Stimulated activated CD4-positive, alpha-beta T cell treated with anti-CD3 and anti-CD28 coated beads, Interleukin-4, amount 100 ng/mL, for 4 hours (primary cell): ENCODE measurements at places on chromosomes 13 and 19.

DNA sequence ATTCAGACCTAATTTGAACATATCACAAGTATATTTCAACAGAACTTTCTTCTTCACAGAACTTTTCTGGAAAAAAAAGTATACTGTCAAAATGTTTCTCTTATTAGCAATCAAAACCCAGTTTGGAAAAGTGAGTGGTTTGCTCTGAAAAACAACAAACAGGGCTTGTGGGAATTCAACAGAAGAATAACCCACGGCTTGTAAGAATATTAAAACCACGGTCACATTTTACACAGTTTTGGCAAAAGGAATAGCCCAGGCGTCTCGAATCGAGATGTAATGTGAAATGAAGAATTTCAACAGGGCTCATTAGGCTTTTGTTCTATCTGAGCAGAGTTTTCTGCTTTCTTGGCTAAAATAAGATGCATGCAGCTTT lies 70.7 kb downstream of the COL4A2 start:
- no peak for DNase-seq

GRCh38 chr19:47644199-47644598 lies 35.3 kb downstream of the BICRA start:
- no peak for DNase-seq

GRCh38 chr19:955803-956765 lies 28.1 kb upstream of the WDR18 start:
- DNase-seq: no peak

DNA sequence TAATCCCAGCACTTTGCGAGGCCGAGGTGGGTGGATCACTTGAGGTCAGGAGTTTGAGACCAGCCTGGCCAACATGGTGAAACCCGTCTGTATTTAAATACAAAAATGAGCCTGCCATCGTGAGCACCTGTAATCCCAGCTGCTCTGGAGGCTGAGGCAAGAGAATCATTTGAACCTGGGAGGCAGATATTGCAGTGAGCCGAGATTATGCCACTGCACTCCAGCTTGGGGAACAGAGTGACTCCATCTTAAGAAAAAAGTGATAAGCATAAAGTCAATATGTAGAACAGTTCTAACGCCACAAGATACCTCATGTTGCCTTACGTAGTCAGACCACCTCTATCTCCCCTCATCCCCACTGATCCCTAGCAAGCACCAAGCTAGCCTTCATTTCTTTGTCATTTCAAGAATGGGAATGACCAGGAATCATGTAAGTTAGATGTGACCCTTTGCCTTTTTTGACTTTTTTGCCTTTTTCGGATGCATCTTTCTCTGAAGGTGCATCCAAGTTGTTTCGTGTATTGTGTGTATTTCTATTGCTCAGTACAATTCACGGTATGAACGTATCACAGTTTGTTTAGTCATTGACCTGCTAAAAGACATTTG lies 6.4 kb downstream of the RPL21 start:
- no peak for DNase-seq

DNA sequence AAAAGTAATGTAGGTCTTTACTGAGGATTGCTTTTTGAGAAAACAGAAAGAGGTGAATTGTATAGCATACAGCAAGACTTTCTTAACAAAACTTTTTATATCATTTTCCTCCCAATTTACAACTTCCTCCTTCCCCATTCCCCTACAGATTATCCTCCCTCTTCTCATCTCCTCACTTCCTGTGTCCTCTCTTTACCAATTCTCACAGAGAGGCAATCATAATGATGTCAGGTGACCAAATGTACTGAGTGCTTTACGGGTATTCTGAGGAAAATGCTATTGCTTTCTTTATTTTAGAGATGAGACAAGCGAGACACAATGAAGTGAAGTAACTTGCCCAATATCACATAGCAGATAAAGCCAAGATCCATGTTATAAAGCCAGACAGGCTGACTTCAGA lies 1.7 kb upstream of the MTMR6 start:
- DNase-seq: no peak

GRCh38 chr19:49418511-49418910 lies 4.7 kb downstream of the PTH2 start:
- no peak for DNase-seq

DNA sequence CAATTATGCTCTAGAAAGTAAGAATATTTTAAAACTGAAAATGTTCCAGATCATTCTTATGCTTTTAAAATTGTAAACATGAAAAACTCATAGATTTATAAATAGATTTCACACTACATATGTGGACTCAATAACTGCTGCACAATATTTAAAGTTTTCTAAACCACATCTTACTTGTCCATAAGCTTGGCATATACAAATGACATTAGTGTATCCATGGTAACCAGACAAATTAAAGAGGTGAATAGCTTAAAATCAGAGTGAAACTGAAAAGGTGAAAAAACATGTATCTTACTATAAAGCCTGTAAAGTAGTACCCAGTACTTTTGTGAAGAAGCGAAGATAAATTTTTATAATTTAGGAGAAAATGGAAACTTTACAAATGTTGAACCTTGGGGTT lies 151.2 kb upstream of the MYO16 start:
- DNase-seq: no peak

DNA sequence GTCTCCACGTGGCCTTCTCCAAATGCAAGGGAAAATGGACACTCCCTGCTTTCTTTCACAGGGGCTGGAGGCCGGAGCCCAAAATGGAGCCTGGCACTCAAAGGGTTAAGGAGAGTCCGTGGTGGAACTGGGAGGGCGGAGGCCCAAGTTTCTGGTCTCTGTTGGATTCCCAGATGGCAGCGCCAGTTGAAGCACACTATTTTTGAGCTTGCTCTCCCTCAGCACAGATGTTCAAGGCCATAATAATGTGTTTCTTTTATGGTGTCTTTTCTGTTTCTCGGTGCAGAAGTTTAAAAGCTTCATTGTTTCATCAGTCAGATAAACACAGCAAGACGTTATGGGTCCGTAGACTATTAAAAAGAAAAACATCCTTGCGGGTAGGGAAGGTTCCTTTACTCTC lies 67.6 kb downstream of the TNFRSF19 start:
- no peak for DNase-seq

DNA sequence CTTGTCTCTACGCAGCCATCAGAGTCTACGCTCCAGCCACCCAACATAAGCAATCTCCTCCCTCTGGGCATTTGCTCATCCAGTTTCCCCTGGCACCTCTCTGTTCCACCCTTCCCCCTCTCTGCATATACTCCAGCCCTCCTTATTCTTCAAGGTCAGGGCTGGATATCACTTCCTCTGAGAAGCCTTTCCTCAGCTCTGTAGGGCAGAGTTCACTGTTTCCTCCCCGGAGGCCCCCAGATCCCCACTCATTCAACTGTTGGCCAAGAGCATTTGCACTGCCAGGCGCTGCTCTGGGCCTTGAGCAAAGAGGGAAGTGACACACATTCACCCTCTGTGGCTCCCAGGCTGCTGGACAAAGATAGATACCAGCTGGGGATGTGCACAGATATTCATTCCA lies 3.3 kb downstream of the FCGRT start:
- no peak for DNase-seq

DNA sequence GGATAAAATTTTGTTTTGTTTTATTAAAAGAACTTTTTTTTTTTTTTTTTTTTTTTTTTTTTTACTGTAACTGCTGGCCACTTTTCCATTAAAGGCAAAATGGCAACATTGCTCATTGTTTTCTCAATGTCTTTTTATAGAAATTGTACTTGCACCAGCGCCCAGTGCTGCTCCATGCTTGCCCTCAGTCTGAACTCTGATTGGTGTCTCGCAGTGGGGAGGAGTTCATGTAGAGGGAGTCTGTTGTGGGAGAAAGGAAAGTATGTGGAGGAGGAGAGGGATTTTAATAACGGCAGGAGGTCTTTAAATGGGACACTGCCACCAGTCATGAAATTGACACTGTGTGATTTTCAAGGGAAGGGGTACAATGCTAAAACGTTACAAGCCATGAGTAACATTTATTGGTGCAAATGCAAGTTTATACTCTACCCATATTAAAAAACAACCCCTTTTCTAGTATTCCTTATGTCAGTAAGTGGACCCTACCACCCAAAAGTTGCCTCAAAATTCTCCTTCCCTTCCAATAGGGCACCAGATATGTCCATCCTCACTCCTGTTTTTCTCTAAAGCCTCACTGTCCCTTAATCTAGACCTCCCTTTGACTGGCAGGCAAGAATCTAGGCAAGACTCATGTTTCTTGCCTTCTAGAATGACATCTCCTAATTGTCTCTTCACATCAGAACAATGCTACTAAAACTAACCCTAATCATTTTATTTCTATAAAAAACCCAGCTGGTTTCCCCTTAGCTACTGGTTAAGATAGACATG lies 3.2 kb downstream of the RASL11A start:
- no peak for DNase-seq

DNA sequence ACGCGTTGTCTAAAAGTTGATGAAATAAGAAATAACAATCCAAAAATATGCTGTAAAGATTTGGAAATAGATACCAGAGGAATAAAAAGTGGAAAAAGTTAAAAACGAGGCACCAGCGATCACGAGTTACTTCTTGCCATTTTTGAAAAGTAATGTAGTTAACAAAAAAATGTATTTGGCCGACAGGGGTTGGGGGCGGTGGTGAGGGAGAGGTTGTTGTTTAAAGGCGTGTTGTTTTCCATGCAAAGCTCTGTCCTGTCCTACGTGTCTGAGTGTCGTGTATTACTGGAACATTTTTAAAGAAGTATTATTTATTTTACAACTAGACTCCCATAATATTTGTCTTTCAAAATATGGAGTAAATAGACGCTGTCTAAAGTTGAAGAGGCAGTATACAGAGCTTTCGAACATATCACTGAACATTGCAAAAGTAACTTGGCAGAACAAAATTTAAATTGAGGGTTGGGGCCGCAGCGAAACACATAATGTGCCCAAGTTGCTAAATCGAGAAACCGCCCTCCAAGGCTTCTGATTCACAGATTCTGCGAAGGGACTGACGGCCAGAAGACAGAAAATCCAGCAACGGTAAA lies 823 bp downstream of the FBXO17 start:
- no peak for DNase-seq

DNA sequence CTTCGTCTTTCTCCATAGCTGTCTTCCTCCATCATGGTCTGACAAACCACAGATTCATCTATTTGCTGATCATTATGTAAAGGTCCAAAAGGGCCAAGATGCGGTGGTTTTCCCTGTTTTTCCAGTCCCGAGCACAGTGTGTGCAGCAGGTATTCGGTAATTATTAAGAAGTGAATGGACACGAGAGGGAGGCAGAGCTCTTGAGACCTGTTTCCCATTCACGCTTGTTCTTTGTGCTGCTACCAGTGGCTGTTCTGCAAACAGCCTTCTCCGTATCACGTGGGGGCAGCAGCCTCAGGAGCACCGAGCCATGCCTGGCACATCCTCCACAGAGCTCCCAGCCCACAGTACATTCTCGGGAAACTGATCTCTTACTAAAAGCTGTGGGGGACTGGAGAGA lies 50.3 kb downstream of the CCDC70 start:
- DNase-seq: no peak

DNA sequence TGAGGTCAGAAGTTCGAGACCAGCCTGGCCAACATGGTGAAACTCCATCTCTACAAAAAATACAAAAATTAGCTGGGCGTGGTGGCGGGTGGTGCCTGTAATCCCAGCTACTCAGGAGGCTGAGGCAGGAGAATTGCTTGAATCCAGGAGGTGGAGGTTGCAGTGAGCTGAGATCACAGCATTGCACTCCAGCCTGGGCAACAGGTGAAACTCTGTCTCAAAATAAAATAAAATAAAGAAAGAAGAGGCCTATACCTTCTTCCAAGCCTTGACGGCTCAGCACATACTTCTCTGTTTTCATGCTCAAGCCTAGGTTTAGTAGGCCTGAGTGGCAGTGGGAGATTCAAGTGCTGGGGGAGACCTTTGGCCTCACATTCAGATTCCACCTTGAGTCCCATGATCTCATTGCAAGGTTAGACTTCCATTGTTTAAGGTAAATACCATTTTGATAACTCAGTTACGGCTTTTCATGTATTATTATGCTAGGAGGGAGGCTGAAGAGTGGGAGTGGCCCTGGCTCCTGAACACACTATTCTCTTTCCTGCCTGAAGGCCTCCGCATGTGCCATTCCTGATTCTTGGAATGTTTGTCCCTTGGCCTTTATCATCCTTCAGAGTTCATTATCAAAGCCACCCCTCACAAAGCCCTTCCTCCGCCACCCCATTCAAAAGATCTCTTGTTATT lies 1.6 kb upstream of the SPINT2 start:
- no peak for DNase-seq

- DNase-seq: no peak
Measured at GRCh38 chr19:643736-644135, 4.1 kb downstream of the FGF22 start.

- DNase-seq: no peak
Measured at GRCh38 chr13:30837227-30838159, 68.6 kb upstream of the MEDAG start.

GRCh38 chr13:83815598-83815997 lies 66.7 kb downstream of the SLITRK1 start:
- DNase-seq: no peak

- no peak for DNase-seq
Measured at GRCh38 chr13:80348314-80348713, 7.4 kb upstream of the SPRY2 start.

DNA sequence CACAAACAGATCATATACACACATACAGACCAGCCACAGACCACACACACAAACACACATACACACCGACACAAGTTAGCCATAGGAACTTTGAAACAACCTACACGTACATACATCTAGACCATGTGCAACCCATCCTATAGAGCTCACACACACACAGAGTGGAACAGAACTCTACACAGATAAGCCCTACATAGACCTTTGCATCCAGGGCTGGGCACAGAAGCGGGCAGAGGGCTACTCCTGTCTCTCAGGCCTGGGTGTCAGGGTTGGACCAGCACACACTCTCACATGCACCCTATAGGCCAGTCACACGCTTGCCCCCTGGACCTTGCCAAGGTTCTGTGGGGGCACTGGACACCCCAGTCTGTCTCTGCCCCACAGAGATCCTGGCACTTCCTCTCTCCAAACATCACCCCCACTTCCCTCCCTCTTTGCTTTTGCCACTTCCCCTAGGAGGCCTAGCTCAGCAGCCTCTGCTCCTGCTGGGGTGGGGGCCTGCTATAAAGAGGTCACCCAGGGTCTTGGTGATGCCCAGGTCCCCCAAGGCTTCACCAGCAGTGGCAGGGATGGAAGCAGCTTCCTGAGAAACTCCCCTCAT lies 5.8 kb upstream of the JUNB start:
- no peak for DNase-seq

- peak; percentile 38 for DNase-seq
Measured at GRCh38 chr19:49056101-49056901, 1.2 kb downstream of the CGB7 start.

- no peak for DNase-seq
Measured at GRCh38 chr19:6720369-6721137, at the start of gene C3. Gene C3 (minus strand): TSS chr19:6720650. CDS start chr19:6720589, 61 bp downstream.

GRCh38 chr13:41631296-41631965 lies 174.1 kb downstream of the RGCC start:
- DNase-seq: no peak

DNA sequence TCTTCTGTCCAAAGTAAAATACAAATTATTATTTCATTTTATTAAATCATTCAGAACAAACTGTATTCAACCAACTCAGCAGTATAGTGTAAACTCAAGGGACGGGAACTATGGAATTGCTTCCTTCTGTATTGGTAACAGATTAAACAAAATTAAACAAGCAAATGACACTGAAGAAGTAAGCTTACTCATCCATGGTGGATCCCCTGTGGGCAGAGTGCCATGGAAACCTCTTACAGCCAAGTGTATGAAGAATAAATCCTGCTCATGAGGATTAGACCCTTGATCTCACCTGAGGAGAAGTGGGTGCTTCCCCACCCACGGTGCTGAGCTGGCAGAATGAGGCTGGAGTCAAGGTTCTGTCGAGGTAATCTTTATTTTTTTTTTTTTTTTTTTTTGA lies 18.0 kb upstream of the RFXAP start:
- DNase-seq: no peak
